ENCODE measurements at places on chromosomes 3 and 15. TPM values are rescaled to one million over a fixed set of nuclear protein-coding genes. Genes with fewer than 3 reads are reported as not detected.

Gene DPPA2
- total RNA-seq = not detected

Gene SCG5
- 16.7 TPM for total RNA-seq

Gene TF
- total RNA-seq = 4.0 TPM

Gene SCAPER
- total RNA-seq = 7.0 TPM

Gene FGF12
- 0.08 TPM for total RNA-seq

Gene SLC27A2
- total RNA-seq = not detected

Gene TMEM45A
- total RNA-seq = 13.7 TPM

Gene SV2B
- not detected for total RNA-seq

Gene A4GNT
- total RNA-seq = not detected

Gene NR1I2
- not detected for total RNA-seq

Gene DCLK3
- total RNA-seq = not detected

Gene RTP3
- not detected for total RNA-seq

Gene SEMA6D
- total RNA-seq = 17.7 TPM

Gene TERC
- 124 TPM for total RNA-seq

Gene ZNF80
- not detected for total RNA-seq

Gene KCNMB3
- 0.08 TPM for total RNA-seq

Gene PRRT3
- 5.5 TPM for total RNA-seq

Gene PLD1
- 23.1 TPM for total RNA-seq

Gene IFT57
- total RNA-seq = 199 TPM

Gene ZXDC
- total RNA-seq = 9.2 TPM

Gene PLCH1
- total RNA-seq = 0.09 TPM

Gene SST
- not detected for total RNA-seq

Gene ASTE1
- total RNA-seq = 7.5 TPM

Gene DUOXA1
- 0.36 TPM for total RNA-seq

Gene SPATA12
- not detected for total RNA-seq

Gene CHST2
- total RNA-seq = 5.0 TPM

Gene SMAD6
- total RNA-seq = 27.2 TPM

Gene OSTN
- total RNA-seq = not detected

Gene PPP1R14D
- total RNA-seq = not detected

Gene CSPG4
- total RNA-seq = 27.8 TPM

Gene NME9
- not detected for total RNA-seq

Gene SPINK8
- total RNA-seq = not detected

Gene NIT2
- 27.7 TPM for total RNA-seq

Gene DIPK2A
- total RNA-seq = 162 TPM

Gene AADACL2
- total RNA-seq = not detected

Gene ITPR1
- 8.9 TPM for total RNA-seq

Gene RTP1
- not detected for total RNA-seq

Gene GUCA1C
- total RNA-seq = not detected

Gene CFAP91
- 0.98 TPM for total RNA-seq

Gene GPR149
- total RNA-seq = not detected

Gene ARL6IP5
- 108 TPM for total RNA-seq

Gene KPNA4
- total RNA-seq = 37.8 TPM

Gene FOXB1
- total RNA-seq = not detected

Gene CTXND1
- not detected for total RNA-seq

Gene AQP9
- 0.09 TPM for total RNA-seq

Gene FBN1
- total RNA-seq = 4,431 TPM

Gene SPINT1
- not detected for total RNA-seq

Gene MASP1
- total RNA-seq = 19.2 TPM

Gene C3orf22
- not detected for total RNA-seq

Gene CDCP1
- 32.8 TPM for total RNA-seq

Gene PRICKLE2
- 22.0 TPM for total RNA-seq

Gene SNX4
- 40.6 TPM for total RNA-seq

Gene LTF
- not detected for total RNA-seq

Gene HEG1
- 256 TPM for total RNA-seq

Gene TM4SF4
- not detected for total RNA-seq

Data from fibroblast of the aortic adventitia (primary cell).